NCI-H187 (cell line): ENCODE measurements at places on chromosomes 5 and 9.

- DNase-seq: no peak
Observed at GRCh38 chr5:151970885-151971284, 46.2 kb upstream of the GLRA1 start.

DNA sequence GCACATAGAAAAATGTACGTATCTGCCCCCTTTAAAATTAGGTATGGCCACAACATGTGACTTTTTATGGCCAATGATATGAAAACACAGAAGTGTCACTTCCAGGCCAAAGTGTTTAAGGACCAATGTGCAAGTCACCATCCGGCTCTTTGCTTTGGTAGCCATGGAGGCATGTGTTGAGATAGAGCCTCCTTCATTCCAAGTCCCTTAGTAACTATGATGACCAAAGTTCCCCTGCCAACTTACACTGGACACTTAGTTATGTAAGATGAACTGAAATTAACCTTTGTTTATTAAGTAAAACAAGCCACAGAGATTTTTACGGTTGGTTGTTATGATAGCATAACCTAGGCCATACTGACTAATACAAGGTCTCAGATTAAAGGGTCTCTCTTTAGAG lies 51.0 kb downstream of the FBN2 start:
- no peak for DNase-seq

- DNase-seq: no peak
Observed at GRCh38 chr9:135602789-135603481, 36.4 kb downstream of the GLT6D1 start.

DNA sequence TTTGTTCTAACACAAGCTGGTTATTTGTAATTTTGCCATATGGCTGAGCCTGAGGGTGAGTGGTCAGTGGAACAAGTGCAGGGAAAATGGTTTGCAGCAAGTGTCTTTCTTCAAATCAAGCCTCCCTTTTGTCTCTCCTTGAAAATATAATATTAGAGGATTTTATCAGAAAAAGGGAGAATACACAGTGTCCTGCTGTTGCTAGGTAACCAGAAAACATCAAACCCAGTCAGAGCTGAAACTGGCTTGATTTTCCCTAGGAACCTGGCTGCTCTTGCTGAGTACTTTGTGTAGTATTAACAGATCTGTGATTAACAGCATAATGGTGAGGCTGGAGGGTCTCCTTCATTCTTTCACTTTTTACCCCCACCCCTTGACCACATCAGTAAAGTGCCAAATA lies 314.0 kb downstream of the ARHGEF28 start:
- DNase-seq: no peak

GRCh38 chr9:85155352-85155751 lies 485.8 kb downstream of the NTRK2 start:
- no peak for DNase-seq

DNA sequence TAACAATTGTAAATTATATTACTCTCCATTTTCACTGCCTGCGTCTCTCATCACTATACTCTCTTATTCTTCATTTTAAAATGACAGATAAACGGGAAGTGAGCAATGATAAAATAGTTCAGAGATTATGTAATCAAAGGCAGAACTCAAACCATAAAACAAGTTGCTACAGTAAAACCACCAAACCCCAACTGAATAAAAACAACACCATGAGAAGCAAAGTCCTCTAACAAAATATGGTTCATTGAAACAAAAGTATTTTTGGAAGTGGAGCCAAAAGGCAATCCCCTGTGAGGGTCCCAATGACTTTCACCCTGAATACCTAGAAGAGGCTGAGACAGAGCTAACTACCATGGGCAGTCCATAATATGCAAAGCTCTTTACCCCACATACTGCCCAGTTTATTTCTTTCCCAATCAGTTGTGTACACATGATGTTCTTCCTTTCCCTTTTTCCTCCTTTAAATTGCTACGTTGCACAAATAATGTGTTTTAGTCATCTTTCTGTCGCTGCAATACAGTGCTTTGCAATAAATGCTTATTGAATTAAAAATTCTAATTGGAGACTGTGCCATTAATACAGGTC lies 64.0 kb upstream of the PTGER4 start:
- DNase-seq: no peak

DNA sequence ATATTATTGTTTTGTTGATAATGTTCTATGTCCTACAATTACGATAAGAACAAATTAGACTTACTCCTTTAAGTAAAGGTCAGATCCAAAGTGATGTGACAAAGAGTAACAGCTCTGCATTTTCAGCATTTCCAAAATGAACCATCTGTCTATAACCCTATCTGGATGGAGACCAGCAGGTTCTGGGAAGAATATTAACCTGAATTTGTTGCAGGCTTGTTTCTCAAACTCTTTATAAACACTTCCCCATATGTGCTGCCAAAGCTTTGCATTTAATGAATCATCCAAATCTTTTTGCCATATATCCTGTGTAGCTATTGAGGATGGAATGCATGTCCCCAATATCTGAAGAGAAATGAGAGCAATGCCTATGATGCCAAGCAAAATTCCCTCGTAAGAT lies 198.9 kb upstream of the SLC27A6 start:
- no peak for DNase-seq

- DNase-seq: no peak
Observed at GRCh38 chr9:131658377-131659129, 81.3 kb downstream of the RAPGEF1 start.

- no peak for DNase-seq
Observed at GRCh38 chr9:8633784-8634183, 834.2 kb upstream of the DMAC1 start.

DNA sequence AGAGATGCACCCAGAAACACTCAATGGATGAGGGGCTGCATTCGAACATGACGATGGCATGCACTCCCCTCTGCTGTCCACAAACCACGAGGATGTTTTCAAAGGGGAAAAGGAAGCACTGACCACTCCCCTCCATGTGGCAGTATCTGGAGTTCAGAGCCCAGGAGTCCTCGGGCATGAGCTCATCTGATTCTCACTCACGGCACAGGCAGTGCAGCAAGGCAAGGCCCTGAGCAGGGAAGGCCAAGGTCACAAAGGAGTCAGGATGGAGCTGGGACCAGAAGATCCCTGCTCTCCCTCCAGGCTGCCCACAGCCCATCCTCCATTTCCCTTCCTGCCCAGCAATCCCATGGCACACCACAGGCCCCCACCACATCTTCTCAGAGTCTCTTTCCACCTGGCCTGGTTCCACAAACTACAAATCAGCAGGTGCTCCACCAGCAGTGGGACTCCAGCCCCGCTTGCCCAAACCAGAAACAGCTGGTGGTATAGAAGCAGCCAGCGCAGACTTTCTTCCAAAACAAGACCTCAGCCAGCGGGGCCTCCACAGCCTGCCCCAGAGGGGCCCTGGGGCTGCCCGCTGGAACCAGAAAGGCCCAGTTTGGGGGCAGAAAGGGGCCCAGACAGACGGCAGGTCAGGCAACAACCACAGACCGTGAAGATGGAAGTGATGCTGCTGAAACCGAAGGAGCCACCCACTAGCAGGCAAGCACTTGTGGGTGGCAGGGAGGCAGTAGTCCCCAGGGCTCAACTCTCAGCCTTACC lies 12.2 kb downstream of the TNIP1 start:
- no peak for DNase-seq

DNA sequence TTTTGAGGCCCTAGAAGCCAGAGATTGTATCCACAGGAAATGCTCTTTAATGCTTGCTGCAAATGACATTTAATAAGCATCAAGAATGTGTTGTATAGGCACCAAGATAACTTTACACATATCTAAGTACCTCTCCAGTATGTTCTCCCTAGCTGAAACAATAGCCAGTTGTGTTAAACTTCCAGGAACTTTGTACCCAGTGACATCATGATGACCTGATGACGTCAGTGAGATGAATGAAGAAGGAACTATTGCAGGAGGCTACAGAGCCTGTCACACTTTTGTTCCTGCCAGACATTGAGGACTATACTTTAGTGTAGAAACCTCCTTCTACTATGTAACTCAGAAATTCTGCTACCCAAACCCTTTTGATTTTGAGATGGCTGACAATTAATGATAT lies 129.8 kb downstream of the CD180 start:
- DNase-seq: no peak

GRCh38 chr5:34011536-34011935 lies 3.7 kb upstream of the AMACR start:
- no peak for DNase-seq

DNA sequence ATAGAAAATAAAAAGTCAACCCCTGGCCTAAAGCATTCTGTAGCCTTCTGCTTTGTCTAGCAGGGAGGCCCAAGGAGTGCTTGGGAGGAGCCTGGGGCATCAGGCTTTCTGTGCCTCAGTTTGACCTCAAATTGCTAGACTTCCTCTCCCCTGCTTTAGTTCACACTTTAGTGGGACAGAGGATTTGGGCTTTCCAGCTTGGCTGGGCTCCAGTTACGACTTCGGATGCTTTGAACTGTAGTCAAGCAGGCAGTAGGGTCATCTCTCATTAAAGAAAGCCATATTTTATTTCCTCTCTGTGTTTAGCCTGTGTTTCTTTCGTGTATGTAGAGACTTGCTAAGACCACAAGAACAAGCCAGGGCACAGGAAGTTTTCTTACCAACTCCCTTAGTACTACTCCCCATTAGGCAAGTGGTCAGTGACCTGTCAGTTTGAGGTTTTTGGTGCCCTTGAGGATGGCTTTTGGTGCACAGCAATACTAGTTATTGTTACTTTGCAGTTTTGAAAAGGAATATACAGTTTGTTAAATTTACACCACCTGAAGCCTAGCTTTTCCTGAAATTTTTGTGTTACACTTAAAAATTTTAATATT lies 334.7 kb downstream of the NDUFS4 start:
- DNase-seq: no peak

GRCh38 chr5:143562935-143563334 lies 159.4 kb upstream of the NR3C1 start:
- DNase-seq: no peak

DNA sequence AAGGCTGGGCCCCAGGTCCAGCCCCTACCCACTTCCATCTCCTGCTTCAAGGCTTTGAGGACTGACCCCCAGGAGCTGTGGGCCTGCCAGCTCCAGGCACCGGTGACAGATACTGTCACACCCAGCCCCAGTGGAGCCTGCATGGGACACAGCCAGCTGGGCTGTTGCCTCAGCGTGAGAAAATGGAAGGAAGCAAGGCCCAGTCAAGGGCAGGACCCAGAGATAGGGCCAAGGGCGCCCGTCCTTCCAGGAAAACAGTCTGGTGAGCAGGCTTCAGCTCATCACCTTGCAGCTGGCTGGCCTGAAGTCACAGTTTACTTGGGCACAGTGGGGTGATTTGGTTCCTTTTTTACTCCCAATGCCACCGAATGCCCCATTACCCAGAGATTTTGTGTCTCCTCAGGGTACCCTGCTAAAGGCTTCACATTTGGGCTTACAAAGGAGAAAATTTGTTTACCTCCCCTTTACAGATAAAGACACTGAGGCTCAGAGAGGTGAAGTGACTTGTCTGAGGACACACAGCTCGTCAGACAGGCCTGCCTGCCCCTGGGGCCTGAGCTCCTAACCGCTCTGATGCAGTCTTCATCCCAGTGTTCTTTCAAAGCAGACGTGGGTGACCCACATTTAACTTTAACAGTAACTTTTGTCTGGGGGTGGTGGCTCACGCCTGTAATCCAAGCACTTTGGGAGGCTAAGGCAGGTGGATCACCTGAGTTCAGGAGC lies 21.5 kb upstream of the WDR38 start:
- no peak for DNase-seq

DNA sequence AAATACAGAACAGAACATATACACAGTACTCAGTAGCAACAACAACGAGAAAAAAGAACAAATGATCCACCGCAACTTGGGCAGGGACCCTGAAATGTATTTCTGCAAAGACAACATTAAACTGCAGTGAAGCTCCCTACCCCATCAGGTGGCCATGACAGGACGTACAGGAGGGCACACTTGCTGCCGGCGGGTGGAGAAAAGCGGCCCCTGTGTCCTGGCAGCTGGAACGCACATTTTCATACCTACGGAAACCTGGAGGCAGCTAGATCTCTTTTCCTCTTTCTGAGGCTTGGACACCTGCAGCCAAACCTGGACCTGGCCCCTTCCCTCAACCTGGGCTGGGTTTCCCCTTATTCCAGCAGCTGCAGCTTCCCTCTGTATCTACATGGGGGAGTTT lies 42.2 kb upstream of the ZNF354B start:
- no peak for DNase-seq

DNA sequence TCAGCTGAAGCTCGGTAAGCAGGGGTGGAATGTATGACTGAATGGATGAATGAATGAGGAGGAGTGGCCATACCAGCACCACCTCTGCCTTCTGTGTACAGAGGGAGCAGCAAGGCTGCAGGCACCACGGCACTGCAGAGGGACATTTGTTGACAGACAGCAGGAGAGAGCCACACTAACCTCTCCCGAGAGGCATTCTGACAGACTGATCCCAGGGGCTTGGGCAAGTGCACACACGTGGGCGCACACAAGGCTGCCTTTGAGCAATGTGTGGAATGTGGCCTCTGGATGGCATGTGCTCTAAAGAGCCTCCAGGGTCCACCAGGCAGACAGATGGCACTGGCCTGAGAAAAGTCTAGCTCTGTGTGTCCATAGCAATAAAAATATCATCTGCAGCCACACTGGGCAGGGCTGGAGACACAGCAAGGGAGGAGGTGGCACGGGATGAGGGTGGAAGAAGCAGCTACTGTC lies 111.8 kb downstream of the ACTL7B start:
- DNase-seq: no peak

DNA sequence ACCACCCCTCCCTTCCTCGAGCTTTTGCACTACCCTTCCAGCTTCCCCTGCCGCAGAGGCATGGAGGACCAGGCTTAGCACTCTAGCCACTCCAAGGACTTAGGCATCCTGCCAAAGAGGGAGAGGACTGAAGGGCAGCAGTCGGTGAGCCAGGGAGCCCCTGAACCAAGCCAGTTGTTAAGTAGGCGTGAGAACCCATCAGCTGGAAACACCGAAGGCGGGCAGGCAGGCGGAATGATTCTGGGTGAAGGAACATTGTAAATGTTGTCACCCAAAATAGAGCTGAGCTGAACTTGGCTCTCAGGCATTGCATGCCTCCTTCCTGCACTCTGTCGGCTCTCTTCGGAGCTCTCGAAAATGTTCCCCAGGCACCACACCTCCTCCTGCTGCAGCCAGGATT lies 42.8 kb downstream of the NRG2 start:
- DNase-seq: no peak

GRCh38 chr5:116930616-116931015 lies 356.0 kb upstream of the SEMA6A start:
- DNase-seq: no peak

GRCh38 chr9:107673861-107674720 lies 184.5 kb upstream of the KLF4 start:
- DNase-seq: no peak

DNA sequence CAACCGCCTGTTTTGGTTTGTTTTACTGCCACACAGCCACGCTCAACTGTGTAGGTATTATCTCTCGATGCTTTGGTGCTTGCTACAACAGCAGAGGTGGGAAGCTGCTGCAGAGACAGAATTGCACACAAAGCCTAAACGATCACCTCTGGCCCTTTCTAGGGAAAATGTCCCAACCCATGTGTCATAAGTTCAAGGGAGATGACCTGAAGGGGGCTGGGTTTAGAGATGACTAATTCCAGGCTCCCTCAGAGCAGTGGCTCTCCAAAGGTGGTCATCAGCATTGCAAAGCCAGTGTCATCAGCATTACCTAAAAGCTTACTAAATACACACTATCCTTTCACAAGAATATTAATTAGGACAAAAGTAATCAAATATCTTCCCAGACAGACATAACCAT lies 10.9 kb downstream of the ZNF622 start:
- no peak for DNase-seq
